Endothelial cell (in vitro differentiated cells): ENCODE measurements at places on chromosomes 7 and 10.

GRCh38 chr10:21720090-21720489 lies 186.1 kb downstream of the MLLT10 start:
- no peak for DNase-seq

DNA sequence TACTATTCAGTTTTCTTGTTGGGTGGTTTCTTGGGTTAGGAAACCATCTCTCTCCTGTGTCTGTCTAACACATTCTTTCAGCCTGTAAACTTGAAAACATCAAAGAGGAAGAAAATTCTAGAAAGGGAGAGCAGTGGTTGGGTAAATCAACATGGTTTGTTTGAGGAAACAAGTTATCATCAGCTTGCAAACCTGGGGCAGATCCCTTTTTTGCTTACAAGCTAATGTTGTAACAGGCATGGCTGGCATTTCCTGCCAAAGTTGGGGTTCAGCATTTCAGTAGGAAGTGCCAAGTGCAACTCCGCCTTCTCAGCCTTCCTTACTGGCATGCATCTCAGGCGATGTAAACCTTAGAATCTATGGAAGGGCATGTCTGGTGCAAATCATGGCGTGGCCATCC lies 112.6 kb downstream of the EEPD1 start:
- no peak for DNase-seq

- no peak for DNase-seq
Observed at GRCh38 chr7:50068026-50068425, 25.0 kb downstream of the ZPBP start.

DNA sequence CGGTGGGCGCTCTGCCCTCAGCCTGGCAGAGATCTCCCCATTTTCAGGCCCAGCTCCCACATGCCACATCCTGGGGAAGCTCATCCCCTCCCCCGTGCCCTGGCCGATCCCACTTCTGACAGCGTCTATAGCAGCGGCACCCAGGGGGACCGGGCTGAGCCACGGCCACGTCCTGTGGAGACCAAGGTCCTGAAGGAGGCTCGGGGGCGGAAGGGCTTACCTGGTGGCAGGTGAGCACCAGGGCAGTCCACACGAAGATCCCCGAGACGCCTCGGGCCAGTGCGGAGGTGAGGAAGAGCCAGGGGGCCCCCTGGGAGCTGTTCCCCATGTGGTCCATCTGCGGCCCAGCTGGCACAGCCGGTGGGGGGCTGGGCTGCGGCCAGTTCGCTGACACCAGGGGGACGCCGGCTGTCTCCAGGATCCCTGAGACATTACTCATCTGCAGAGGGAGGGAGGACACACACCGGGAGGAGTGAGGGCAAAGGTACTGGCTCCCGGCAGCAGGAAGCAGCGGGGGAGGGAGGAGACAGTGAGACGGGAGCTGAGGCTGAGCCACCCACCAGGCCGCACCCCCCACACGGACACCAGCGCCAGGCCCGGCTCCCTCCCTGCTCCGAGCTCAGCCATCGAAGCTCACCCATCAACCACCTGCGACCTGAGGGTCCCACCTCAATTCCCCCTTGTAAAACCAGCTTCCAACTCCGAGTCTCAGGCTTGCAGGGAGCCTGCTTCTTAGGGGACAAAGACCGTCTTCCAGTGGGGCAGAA lies 776 bp downstream of the TMEM184A start:
- no peak for DNase-seq

GRCh38 chr7:134779741-134780065 lies 269 bp downstream of the CALD1 start:
- no peak for DNase-seq

- no peak for DNase-seq
Observed at GRCh38 chr10:77279207-77279606, 358.4 kb downstream of the KCNMA1 start.

- DNase-seq, result no peak
Observed at GRCh38 chr10:129372172-129372571, 94.9 kb upstream of the MGMT start.
